ENCODE measurements at places on chromosomes 7 and 10.
A peak's percentile ranks its signal among the peaks of the same experiment; 100 is the strongest.

DNA sequence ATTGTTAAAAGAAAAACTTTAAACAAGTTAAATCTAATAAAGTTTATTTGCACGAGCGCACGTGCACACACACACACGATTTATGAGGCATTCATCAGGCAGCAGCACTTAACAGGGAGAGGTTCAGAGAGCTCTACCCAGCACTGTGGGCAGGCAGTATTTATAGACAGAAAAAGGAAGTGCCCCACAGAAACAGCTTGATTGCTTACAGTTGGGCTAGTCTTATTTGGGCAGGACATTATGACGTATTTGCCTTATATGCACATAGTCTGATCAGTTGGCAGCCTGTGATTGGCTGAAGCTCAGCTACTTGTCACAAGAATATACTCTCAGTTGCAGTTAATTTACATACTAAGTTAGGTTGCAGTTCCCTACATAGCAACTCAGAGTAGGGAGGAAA, 1.2 kb upstream of the SDHAF3 start:
- no peak for DNase-seq

- no peak for DNase-seq
Measured at GRCh38 chr10:69279110-69279509, 814 bp downstream of the HK1 start.

DNA sequence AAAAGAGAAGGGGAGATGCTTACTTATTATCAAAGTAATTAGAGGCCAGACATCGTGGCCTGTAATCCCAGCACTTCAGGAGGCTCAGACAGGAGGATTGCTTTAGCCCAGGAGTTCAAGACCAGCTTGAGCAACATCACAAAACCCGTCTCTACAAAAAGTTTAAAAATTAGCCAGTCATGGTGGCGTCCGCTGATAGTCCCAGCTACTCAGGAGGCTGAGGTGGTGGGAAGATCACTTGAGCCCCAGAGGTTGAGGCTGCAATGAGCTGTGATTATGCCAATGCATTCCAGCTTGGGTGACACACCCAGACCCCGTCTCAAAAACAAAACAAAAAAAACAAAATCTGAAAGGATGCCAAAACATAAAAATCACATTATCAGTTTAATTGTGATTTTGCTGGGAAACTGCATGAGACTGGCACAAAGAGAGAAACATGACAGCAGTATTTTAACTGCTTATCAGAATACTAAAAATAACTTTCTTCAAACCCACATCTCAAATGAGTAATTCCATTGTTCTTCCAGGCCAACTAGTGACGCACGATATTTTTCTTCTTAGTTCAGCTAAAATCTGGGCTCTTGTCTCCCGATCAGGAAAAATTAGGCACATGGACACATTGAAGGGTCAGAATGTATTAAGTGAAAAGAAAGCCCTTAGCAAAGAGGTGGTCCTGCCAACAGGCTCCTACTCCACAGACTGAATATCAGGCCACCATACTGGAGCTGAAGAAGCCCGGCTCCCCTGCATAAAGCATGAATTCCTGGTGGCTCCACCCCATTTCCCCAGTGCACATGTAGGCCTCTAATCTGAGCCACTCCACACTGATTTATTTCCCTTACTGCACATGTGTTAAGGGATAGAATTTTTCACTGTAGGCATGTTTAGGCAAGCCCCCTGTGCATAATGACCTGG, 9.6 kb upstream of the CCM2 start:
- no peak for DNase-seq

DNA sequence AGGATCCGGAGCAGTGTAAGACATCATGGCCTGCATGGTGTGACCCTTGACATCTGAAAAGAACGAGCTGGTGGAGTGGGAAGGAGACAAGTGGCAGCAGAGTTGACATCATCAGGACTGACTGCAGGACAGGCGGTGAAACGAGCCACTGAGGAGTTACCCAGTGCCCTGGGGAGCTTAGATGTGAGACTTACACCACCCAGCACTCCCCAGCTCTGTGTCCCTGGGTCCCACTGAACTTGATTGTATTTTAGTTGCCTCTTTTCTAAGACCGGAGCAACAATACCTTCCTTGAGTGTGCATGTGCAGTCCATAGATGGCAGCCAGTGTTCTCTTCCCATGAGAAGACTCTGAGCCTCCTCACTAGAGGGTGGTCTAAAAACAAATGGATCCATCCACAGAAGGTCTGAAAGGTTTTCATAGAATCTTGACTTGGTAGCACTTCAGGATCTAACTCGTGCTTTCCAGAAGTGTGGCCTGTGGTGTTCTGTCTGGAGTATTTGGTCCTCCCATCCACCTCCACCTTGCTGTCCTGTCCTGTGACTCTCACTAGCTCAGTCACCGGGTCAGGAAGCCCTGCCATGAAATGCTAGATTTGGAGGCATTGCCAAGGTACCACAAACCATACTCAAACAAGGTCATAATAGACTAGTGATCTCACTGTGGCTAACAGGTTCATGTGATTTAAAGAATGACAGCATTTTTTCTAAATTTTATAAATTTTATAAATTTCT, 59.0 kb downstream of the IKZF1 start:
- no peak for DNase-seq

GRCh38 chr7:40148671-40149070, 13.9 kb downstream of the SUGCT start:
- DNase-seq: no peak

DNA sequence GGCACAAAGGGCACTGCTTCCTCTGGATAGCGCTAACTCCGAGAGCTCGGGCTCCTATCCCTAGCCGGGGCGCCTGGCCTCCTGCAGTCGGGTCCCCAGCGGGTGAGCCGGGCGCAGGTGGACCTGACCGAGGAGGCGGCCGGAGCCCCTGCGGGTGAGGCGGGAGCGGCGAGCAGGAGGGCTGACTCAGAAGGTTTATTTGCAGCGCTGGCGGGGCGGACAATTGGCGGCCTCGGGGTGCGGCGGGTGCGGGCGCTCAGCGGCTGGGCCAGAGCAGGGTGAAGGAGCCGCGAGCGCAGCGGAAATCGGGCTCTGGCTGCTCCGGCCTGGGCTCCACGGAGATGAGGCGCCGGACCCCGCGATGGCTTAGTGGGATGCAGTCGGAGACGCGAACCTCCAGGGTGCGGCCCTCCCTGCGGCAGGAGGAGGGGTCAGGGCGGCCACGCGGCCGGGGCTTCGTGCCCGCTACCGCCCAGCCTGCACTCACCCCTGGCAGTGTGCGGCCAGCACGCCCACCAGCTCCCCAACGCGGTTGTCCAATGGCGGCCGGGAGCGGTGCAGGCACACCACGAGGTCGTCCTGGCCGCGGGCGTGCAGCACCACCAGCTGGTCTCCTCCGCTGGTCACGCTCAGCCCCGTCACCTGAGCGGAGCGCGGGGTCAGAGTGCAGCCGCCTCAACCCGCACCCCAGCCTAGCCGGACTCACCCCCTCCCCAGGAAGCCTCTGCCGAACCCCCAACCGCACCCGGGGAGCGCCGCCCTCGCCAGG, 16.1 kb downstream of the MYO1G start:
- DNase-seq: no peak

- DNase-seq: no peak
Measured at GRCh38 chr10:132470410-132471124, 67.0 kb upstream of the INPP5A start.

DNA sequence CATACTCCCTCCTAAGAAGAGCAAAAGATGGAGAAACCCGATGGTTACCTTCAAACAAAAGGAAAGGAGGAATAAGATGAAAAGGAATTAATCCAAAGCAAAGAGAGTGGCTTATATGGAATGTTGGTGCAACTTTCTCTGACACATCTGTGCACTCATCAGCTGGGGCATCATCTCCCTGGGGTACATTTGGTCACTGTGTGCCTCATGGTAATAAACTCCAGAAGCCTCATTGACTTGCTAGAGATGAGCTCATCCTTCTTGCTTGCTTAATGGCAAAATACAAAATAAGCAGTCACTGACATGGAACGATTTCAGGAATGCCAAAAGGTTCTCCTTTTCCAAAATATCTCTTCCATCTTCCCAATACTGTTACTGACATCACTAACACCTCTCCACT, 22.5 kb downstream of the CAV1 start:
- no peak for DNase-seq

- peak; percentile 8 for DNase-seq
Measured at GRCh38 chr10:89837165-89838043, 136.0 kb downstream of the KIF20B start.

GRCh38 chr7:10662982-10663884, 310.4 kb upstream of the PHF14 start:
- DNase-seq: no peak
